Suppressor macrophage treated with lipopolysaccharide for 1 hour (primary cell): ENCODE measurements at places on chromosomes 2 and 18.

- DNase-seq, result peak; percentile 41
These were observed 81.7 kb upstream of the HK2 start for GRCh38 chr2:74751981-74752851.

GRCh38 chr18:70423120-70423519 lies 134.3 kb downstream of the SOCS6 start:
- DNase-seq, result no peak

DNA sequence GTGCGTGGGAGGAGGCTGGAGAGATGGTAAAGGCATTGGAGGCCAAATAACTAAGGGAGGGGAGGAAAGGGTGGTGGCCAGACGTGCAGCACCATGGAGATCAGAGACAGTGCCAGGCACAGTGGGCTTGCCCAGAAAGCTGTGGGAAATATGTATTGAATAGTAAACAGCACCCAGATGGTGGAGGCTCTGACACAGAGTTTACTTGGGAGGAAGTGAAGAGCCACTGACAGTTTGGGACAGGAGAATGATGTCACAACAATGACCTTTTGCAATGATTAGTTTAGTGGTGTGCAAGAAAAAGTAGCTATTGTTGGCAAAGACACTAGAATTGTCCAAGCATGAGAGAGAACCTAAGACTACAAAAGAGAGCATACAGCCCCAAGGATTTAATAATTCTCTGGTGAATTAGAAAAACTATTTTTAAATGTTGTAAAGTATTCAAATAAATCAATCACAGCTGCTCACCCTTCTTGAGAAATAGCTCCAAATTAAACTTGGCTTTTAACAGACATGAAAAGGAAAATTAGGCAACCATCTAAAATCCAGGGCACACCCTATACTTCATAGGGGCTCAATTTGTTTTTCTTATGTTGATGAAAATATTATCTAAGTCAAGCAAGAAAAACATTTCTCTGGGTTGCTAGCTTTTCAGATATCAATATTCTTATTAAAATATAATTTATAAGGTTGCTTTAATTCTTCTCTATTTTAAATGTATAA lies 458.7 kb upstream of the HNRNPA3 start:
- DNase-seq, result peak; percentile 22

DNA sequence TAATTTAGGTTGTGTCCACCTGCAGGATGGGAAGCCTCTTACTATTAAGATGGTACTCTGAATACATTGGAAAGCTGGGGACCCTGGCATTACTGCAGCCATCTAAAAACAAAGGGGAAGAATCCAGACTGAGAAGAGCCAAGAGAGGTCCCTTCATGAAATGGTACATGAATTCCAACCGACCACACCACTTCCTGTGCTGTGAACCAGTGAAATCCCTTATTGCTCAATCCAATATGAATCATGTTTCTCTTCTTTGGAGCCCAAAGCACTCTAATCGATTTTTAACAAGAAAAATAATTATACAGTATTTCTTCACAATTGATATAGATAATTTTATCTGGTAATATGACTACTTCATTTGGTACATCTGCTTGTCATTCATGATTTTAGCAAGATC lies 479.7 kb upstream of the RAB6C start:
- peak; percentile 7 for DNase-seq

GRCh38 chr2:118169359-118170005 lies 81.2 kb downstream of the INSIG2 start:
- peak; percentile 53 for DNase-seq

- peak; percentile 87 for DNase-seq
These were observed 513.8 kb downstream of the RNF144A start for GRCh38 chr2:7430869-7431641.
